ENCODE measurements at places on chromosomes 2 and 18. TPM values are rescaled to one million over a fixed set of nuclear protein-coding genes. Genes with fewer than 3 reads are reported as not detected.

GRCh38 chr2:184302506-184302905 lies 295.8 kb upstream of the ZNF804A start:
- no peak for DNase-seq

SLC4A1AP gene
- total RNA-seq: 18.0 TPM

GRP gene
- total RNA-seq: not detected

NR4A2 gene
- total RNA-seq: 67.7 TPM
